ENCODE measurements at places on chromosomes 16 and 17.

GRCh38 chr16:52515068-52515671, 31.8 kb downstream of the TOX3 start:
- DNase-seq: no peak

DNA sequence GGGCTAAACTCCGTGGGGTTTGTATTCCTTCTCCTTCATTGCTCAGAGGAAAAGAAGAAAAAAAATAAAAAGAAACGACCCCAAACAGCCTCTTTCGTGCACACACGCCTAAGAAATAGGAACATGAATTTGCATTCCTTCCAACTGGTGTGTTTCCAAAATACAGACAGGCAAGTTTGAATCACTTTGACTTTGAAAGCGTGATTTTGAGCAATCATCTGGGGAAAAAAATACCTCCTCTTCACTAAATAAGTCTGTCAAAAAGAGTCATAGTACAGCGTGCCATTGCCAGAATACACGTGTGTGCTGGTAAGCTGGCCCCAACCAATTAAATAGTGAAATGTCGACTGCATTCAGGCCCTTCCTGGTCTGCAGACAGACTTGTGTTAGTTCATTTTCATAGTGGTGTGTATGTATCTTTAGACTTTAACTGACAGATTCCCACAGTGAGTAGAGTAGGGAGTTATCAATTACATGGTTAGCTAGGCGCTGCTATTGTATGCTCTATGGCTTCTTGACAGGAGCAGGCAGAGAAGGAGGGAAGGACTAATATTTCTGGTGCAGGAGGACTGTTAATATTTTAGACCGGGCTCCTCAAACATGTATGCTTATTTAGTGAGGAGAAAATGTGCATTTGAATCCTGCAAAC, 618.3 kb downstream of the MAF start:
- no peak for DNase-seq

GRCh38 chr16:69745959-69746358, 8.8 kb downstream of the NOB1 start:
- DNase-seq: no peak

GRCh38 chr17:3963237-3964201, 718 bp downstream of the ATP2A3 start:
- peak; percentile 66 for DNase-seq

DNA sequence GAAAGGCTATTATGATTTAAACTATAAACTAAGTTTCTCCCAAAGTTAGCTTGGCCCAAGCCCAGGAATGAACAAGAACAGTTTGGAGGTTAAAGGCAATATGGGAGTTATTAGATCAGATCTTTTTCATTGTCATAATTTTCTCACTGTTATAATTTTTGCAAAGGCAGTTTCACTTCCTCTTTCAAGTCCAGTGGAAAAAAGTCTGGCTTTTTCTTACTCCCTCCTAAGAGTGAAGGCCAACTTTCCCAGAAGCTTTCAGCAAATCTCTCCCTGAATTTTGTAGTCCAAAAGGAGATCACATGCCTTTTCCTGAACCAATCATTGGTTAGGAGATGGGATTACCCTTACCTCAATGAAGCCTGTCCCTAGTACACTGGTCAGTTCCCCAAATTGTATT, 9.1 kb upstream of the BLMH start:
- DNase-seq: no peak

Data from T-helper 9 cell (primary cell).